ENCODE measurements at places on chromosomes 2 and 18. TPM values are rescaled to one million over a fixed set of nuclear protein-coding genes. Genes with fewer than 3 reads are reported as not detected.

Gene STARD6
- polyA plus RNA-seq, result not detected

Gene CNGA3
- not detected for polyA plus RNA-seq

Gene NEB
- polyA plus RNA-seq, result 0.11 TPM

Gene NEU2
- polyA plus RNA-seq, result not detected

Gene ESCO1
- 9.7 TPM for polyA plus RNA-seq

Gene DNPEP
- 63.7 TPM for polyA plus RNA-seq

Gene NHEJ1
- 28.8 TPM for polyA plus RNA-seq

Gene ADNP2
- polyA plus RNA-seq, result 5.4 TPM

Gene RAB27B
- 0.40 TPM for polyA plus RNA-seq

Gene CEBPZOS
- polyA plus RNA-seq, result 40.8 TPM

Gene HOXD4
- not detected for polyA plus RNA-seq

Gene TMEM163
- polyA plus RNA-seq, result 0.91 TPM

Gene CRYBA2
- not detected for polyA plus RNA-seq

Gene ACTG2
- not detected for polyA plus RNA-seq

Gene FAM237A
- not detected for polyA plus RNA-seq

Measured in naive B cell (primary cell).